ENCODE measurements at places on chromosomes 4 and X.

DNA sequence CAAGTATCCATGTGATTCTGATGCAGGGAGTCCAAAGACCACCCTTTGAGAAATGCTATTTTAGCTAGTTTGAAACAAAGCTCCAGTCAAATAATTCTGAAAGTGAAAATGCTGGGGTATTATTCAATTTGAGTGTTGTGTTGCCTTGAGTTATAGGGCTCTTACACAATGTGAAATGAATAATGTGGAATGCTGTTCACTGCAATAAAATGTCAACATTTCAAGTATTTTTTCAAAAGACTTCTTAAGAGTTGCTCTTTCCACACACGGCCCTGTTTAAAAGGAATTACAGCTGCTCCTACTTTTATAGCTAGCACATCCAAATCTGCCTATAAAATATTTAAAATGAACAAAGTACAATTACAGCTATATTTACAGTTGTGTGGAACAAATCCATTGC is 27.5 kb upstream of the PLS3 start:
- H3K27me3 ChIP-seq, result no peaks in the 10 kb centered on the region
- no peak overlapping the region for H3K4me3 ChIP-seq
- no peaks in the 10 kb centered on the region for H3K36me3 ChIP-seq
- no peak for DNase-seq
- no peaks in the 10 kb centered on the region for H3K4me1 ChIP-seq

GRCh38 chr4:129362691-129363274 is 266.8 kb downstream of the C4orf33 start:
- H3K36me3 ChIP-seq, result no peaks in the 10 kb centered on the region
- H3K4me1 ChIP-seq, result peaks cover 7% of the 10 kb centered on the region
- peak; percentile 93 for DNase-seq
- H3K27me3 ChIP-seq, result no peaks in the 10 kb centered on the region
- no peak overlapping the region for H3K4me3 ChIP-seq
- no peak overlapping the region for H3K27ac ChIP-seq

- no peak overlapping the region for H3K4me3 ChIP-seq
- peaks cover 89% of the 10 kb centered on the region for H3K4me1 ChIP-seq
- peak; percentile 61 for DNase-seq
- peak overlapping the region; percentile 60 for H3K27ac ChIP-seq
Observed at GRCh38 chrX:19761554-19762295, 125.7 kb downstream of the SH3KBP1 start.

DNA sequence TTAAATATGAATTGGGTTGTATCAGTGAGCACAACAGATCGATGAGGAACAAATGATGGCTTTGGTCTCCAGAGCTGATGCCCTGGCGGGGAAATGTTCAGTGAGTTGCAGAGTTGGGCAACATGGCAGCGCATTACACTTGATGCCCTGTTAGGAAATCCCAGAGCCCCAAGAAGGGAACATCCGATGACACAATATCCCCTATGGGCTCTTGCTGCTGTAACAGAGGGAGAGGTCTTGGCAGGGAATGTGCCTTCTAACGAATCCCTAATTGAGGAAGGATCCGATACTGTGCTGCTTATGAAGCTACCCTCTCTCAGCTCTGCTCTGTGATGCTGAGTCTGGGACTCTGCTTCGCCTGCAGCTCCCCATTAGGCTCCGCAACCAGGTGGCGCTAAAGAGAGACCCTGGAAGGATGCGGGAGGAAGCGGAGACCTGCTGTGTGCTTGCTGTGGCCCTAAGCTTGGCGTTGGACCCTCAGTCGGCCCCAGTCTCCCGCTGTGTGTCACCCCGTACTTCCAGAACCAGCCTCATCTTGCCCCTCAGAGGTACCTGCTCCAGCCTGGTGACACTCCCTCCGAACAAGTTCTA is 38.9 kb downstream of the PDHA1 start:
- H3K4me3 ChIP-seq, result no peak overlapping the region
- H3K27me3 ChIP-seq, result no peaks in the 10 kb centered on the region
- H3K27ac ChIP-seq, result no peak overlapping the region
- peak; percentile 86 for DNase-seq

DNA sequence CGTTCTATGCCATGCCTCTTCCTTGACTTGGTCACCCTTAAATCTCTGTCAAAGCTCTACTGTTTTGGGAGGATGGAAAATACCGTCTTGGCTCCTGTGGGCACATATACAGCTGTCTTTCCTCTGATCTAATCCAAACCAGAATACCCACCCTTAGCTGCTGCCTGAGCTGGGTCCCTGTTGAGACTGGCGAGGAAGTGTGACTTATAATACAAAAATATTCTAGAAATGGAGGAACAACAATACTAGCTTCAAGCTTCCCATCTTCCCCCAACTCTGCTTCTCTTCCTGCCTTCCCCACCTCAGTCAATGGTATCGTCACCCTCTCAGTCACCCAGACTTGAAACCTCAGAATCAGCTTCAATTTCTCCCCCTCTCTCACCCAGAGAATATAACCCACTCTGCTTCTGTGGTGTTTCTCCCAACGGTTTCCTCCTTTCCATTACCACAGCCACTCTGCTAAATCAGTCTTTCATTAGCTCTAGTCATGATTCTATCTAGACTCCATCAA is 599 bp upstream of the IL2RG start:
- no peak overlapping the region for H3K27ac ChIP-seq
- H3K27me3 ChIP-seq, result no peaks in the 10 kb centered on the region
- H3K36me3 ChIP-seq, result no peaks in the 10 kb centered on the region
- H3K4me3 ChIP-seq, result no peak overlapping the region
- no peak for DNase-seq

- H3K4me1 ChIP-seq, result peaks cover under 1% of the 10 kb centered on the region
- no peaks in the 10 kb centered on the region for H3K36me3 ChIP-seq
- H3K4me3 ChIP-seq, result no peak overlapping the region
- no peaks in the 10 kb centered on the region for H3K27me3 ChIP-seq
- H3K27ac ChIP-seq, result no peak overlapping the region
- no peak for DNase-seq
Observed at GRCh38 chr4:25889589-25890503, 24.2 kb upstream of the SMIM20 start.

DNA sequence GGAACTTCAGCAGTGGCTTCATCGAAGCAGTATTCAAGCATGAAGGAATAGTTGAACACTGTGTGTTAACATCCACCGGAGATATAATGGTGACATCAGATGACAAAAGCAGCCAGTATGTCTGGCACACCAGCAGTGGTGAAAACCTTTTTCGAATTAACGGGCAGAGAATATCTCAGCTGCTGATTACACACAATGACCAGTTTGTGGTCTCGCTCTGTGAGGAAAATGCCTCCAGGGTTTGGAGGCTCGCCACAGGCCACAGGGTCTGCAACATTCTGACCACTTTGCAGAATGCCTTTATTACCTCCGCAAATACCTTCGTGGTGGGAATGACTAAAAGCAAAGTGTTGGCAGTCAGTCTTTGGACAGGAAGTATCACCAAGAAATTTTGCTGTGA is 201.5 kb downstream of the NWD2 start:
- no peaks in the 10 kb centered on the region for H3K4me1 ChIP-seq
- no peak overlapping the region for H3K27ac ChIP-seq
- H3K27me3 ChIP-seq, result no peaks in the 10 kb centered on the region

DNA sequence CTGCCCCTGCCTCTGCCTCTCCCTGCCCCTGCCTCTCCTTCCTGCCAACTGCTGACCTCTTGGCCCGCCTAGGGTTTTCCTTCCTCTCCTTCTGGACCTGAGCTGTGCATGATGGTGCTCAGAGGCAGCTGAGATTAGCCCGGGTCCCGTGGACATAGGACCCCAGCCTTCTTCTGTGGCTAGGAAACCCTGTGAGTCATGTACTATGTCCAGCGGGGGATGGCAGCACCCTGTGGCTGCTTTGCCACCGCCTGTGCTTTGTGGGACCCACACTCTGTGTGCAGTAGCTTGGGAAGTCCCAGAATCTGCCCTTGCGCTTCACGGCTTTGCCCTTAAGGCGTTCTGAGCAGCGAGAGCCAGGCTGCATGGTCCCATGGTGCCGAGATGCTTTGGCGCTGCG is 105.5 kb upstream of the PSAPL1 start:
- H3K27me3 ChIP-seq, result no peaks in the 10 kb centered on the region
- DNase-seq, result peak; percentile 11
- no peaks in the 10 kb centered on the region for H3K36me3 ChIP-seq
- no peaks in the 10 kb centered on the region for H3K4me1 ChIP-seq

- H3K36me3 ChIP-seq, result no peaks in the 10 kb centered on the region
- H3K4me3 ChIP-seq, result no peak overlapping the region
- H3K27ac ChIP-seq, result no peak overlapping the region
- H3K27me3 ChIP-seq, result no peaks in the 10 kb centered on the region
- no peak for DNase-seq
Observed at GRCh38 chr4:3464911-3465697, 2.0 kb downstream of the DOK7 start.

GRCh38 chr4:7838136-7838782 is 101.4 kb downstream of the AFAP1 start:
- H3K4me3 ChIP-seq, result no peak overlapping the region
- no peaks in the 10 kb centered on the region for H3K36me3 ChIP-seq
- peak; percentile 14 for DNase-seq
- no peaks in the 10 kb centered on the region for H3K4me1 ChIP-seq
- no peak overlapping the region for H3K27ac ChIP-seq

DNA sequence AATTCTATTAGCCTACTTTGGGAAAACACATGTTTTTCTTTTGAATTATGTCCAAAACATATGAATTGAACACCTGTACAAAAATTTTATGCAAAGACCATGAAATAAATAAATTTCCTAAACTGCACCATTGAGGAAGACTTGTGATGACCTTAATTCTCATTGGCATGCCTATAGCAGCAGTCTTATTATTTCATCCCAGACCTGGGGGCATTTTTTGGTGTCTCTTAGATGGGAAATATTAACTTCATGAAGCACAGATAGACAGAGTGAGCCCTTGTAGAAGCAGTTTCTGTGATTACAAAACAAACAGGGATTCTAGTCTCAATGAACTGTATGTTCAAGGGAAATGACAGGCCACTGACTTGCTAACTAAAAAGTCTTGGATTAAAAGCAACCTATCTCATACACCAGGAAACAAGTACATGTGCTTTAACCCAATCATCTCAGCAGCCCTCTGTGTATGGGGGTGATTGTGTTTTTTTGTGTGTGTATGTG is 32.0 kb upstream of the HPGD start:
- no peak for DNase-seq
- no peak overlapping the region for H3K27ac ChIP-seq
- no peaks in the 10 kb centered on the region for H3K36me3 ChIP-seq
- H3K4me3 ChIP-seq, result no peak overlapping the region

DNA sequence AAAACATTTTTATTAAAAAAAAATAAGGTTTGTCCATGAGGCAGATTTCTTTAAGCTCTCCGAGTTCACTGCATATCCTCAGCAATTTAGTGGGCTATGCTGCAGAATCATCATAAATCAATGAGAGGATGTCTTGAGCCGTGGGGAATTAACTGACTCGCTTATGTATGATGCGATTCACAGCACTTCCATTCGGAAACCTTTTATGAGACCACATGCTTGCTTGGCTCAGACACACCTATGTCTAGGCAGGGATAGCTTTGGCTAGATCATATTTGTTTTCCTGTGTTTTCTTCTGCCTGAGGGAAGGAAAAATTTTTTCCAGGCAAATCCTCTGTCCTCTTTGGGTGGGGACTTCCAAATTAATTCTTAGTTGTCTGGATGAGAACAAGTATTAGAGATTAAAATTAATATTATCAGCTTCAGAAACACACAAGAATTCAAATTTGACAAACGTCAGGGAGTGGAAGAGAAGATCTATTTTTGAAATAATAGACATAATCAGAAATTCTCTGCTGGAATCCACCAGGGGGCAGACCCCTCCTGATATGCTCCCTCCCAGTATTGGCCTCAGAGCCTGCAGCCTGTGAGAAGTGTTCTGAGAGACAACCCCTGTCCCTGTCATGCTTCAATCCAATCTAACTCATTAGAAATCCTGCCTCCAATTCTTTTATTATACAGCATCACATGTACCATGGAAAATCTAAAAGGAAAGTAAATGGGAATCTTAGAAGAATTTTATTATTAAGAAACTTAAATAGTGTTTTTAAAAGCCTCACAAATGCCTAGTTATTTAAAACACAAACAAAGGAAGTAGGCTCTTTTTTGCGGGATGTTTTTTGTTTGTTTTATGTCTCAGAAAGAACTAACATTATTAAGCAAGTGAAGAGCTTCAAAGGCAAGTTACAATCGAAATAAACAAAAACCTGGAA is 345.1 kb upstream of the TACR3 start:
- H3K4me1 ChIP-seq, result no peaks in the 10 kb centered on the region
- no peak overlapping the region for H3K27ac ChIP-seq
- H3K4me3 ChIP-seq, result no peak overlapping the region
- DNase-seq, result peak; percentile 67

DNA sequence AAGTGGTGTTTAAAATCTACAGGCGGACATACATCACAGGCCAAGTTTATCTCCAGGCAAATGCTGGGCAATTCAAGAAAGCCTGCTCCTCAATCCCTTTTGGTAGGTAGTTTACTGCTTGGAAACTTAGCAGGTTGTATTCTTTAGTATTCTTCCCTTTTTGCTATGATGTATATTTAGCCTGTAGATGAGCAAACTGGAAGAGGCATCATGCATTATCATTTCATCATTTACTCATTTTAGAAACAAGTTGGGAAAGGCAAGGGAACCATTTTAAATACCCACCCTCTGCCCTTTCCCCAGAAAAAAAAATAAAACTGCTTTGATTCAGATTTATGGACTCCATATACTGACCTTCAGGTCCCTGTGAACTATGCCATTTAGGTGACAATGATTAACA is 213.2 kb downstream of the CAMK2D start:
- H3K4me3 ChIP-seq, result no peak overlapping the region
- H3K27ac ChIP-seq, result peak overlapping the region; percentile 54
- no peak for DNase-seq
- no peaks in the 10 kb centered on the region for H3K27me3 ChIP-seq
- H3K4me1 ChIP-seq, result peaks cover 25% of the 10 kb centered on the region
- H3K36me3 ChIP-seq, result peaks cover 39% of the 10 kb centered on the region

DNA sequence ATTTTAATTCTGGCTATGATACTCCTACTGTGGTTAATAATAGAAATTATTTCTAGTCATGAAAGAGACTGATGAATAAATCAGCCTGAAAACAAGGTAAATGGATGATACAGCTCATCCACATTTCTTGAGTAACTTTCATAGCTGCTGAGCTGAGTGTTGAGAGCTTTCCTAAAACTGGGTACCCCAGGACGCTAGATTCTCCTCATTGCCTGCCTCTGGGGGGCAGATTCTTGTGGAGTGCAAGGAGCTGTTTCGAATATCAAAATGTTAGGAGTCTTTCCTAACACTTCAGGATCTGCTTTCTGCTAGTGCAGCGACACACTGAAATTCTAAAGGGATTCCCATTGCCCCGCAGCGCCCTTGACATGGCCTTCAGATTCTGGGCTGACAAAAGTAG is 2.1 kb downstream of the MND1 start:
- H3K4me1 ChIP-seq, result peaks cover 62% of the 10 kb centered on the region
- H3K4me3 ChIP-seq, result peak overlapping the region; percentile 83
- DNase-seq, result peak; percentile 61
